Skeletal muscle cell (primary cell): ENCODE measurements at places on chromosomes 11 and 22.

DNA sequence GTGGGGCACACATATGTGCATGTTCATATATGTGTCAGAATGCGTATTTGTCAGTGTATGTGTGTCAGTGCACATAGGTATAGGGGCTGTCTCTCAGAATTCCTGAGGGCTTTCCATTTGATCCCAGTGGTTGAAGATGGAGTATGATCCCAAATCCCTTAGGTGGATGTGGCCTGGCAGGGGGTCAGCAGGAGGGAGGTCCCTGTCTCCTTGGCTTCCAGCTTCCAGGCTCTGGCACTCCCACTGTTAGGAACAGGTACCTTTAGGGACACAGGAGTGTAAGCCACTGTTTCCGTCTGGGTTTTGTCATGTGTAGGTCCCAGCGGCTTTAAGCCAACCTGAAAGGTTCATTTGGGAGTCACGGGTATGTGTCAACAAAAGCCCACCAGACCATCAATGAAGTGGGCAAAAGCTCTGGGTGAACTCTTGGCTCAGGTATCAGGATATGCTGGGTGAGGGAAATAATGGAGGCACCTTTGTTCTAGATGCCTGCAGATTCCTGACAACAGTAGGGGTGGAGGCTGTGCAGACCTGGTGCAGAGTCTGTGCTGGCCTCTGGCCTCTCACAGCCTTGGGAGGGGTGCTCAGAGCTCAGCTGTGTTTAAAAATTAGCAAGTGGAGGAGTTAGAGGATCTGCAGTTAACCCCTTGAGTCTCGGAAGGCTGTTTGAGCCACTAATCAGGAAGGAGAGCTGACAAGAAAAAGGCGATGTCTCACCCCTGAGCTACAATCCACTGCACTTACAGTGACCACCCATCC lies 9.0 kb downstream of the KCNQ1OT1 start:
- DNase-seq = no peak

DNA sequence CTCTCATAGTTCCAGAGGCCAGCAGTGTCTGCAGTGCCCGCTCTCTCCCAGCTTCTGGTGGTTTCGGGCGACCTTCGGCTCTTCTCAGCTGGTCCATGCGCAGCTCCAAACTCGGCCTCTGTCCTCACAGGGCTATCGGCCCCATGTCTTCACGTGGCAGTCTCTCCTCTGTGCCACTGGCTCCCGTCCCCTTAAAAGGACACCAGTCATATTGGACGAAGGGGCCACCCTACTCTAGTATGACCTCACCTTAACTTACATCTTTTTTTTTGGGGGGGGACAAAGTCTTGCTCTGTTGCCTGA lies 13.8 kb downstream of the LTO1 start:
- no peak for DNase-seq

DNA sequence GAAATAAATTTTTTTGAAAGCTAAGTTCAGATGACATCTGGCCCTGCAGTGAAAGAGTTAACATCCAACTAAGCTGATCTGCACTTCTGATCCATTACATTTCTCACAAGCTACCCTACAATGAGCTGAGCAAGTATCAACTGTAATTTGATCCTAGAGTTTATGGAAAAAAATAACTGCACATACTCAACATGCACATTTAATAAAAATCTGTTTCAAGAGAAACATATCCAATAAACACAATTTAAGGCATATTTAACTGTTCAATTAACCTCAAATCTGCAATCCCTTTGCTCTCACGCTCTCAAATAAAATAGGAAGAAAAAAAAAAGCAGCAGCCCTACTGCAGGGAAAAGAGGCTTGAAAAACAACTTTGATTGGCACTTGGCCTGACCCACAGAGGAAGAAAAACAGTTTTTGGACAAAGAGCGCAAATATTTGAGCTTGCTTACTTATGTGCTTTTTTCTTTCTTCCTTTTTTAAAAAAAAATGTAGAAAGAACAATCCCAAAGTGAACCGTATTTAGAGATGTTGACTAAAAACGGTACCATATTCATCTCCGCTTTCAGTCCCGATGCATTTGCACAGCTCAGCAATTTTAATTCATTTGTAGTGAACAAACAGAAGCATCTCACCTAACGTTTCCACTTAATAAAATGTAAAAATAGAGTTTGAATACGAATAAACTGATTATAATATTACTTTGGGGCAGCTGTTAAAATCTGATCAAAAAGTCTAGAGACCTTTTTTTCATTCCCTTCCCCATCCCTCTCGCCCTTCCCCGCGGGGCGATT lies 1.6 kb downstream of the SESN3 start:
- DNase-seq = no peak

DNA sequence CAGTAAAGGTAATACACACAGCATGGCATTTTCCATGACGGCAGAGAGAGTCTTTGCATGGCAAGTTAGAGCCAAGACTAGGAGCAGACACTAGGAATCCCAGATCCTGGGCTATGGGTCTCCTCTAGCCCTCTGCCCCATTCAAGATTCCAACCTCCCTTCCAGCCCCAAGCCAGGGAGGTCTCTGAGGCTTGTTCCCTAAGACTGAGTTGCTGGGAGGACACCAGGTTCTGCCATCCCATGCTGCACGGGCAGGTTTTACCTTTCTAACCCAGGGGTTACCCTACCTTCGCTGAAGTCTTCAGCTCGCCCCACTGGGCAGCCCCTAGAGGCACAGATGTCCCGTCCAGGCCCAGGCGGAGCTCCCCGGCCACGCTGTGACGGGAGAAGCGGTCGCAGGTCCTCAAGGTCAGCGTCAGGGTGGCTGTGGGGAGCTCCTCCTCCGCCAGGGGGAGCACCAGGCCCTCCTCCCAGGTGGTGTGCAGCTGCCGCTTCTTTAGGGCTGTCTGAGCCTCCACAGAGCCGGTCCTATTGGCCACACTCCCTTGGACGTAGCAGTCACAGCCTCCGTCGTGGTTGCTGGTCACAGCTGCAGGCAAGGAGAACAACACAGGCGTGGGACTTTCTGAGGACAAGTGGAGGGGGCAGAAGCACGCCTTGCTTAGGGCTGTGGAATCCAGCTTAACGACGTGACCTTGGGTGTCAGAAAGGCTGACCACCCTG lies 33.8 kb downstream of the SYT13 start:
- DNase-seq = peak; percentile 17

DNA sequence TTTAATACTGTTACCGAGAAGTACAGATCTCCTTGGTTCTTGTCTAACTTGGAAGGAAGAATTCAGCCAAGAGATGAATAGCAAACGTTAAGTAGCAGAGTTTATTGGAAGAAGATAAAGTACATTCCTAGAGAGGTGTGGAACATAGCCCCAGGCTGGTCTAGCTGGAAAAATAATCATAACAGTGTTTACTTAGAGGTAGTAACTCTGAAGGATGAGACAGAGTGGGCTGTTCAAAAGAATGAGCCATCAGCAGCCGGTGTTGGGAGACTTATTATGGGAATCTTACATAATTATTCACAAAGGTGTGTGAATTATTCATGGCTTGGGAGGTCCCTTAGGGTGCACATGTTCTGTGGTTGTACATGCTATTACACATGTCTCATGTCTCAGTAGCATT lies 276.5 kb downstream of the LUZP2 start:
- DNase-seq = no peak

GRCh38 chr22:19213442-19214077 lies 35.0 kb upstream of the SLC25A1 start:
- no peak for DNase-seq

DNA sequence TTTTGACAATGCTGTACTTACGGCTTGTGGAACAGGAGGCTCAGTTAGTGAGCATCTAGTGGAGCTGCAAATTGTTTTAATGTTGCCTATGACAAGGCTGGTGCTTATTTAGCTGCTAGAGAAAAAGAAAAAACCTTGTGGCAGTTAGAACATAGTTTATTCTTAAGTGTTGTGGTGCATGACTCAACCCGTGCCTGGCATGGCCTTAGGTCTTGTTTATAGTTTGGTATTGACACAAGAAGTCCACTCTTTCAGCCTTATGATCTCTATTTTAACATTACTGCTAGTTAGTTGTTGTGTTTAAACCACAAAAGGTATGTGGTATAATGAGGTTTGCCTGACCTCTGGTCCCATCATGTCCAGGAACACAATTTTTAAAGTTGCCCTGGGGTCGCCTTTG lies 744.6 kb downstream of the FAM181B start:
- DNase-seq = no peak

- no peak for DNase-seq
Observed at GRCh38 chr11:85787809-85788760, 22.9 kb downstream of the SYTL2 start.
